ENCODE measurements at places on chromosomes 4 and X.

DNA sequence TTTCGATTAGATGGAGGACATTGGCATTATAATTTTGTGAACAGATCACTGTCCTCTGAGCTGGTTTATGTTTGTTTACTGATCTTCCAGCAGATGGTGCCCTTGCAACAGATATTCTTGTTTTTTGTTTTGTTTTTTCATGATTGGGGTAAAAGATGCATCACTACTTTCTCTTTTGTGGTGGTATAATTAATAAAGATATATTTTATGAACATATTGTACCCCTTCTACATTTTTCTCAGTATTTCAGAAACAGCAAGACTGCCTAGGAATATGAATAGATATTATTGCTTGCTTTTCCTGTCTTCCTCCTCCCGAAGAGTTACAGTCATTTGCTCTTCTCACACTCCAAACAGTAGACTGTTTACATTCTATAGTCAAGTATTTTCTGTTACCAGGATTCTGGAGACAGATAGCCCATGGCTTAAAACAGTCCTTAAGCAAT, 905.2 kb downstream of the TRAM1L1 start:
- DNase-seq, result no peak

GRCh38 chr4:3807311-3807710, 41.1 kb downstream of the ADRA2C start:
- DNase-seq, result no peak

GRCh38 chr4:164847967-164848649, 28.9 kb upstream of the APELA start:
- DNase-seq, result no peak

- no peak for DNase-seq
Observed at GRCh38 chr4:80036949-80037685, 35.9 kb downstream of the ANTXR2 start.

- DNase-seq, result no peak
Observed at GRCh38 chr4:34633241-34633640, 1611.1 kb downstream of the ARAP2 start.
